ENCODE measurements at places on chromosomes 6 and 20. TPM values are rescaled to one million over a fixed set of nuclear protein-coding genes. Genes with fewer than 3 reads are reported as not detected.
A peak's percentile ranks its signal among the peaks of the same experiment; 100 is the strongest.

DNA sequence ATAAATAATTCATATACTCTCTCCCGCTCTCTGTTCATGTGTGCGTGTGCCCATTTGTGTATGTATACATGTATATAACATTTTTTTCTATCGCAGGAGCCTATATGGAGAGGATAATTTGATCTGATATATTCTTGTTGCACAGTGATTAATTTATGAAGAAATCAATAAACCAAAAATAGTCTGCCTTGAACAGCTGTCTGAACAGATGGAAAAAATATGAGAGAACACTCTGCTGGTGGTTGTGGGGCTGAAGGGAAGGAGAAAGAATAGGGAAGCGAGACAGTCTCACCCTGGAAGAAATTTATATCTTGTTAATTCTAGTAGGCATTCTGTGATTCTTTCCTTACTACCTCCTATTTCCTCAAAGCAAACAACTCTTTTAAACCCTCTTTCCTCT is 96.6 kb upstream of the B3GAT2 start:
- DNase-seq, result no peak

DNA sequence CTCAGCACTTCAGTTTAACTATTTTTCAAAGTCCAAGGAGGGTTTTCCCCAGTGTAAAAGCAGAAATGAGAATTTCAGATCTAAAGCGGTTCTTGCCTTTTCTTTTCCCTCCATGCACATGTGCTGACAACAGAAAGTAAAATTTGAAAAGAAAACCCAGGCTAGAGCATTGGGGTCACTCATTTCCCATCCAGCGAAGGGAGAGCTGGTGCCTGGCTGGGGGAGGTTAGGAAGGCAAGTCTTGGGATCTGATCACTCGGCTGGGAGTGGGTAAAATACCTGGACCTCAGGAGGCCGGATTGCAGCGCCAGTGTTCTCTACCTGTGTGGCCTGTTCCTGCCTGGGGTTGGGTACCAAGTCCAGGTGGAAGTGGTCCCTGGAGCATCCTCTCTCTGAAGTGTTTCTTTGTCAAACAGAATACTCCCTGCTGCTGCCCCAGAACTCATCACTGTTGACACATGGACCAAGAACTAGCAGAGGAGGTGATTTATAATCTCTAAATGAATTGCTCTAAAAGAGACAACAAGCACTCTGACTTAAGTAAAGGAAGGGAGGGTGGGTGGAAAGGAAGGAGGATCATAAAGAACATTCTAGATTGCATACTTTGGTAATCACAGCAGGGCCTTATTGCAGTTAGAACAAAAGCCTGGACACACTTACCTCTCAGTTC is 136.0 kb downstream of the MTHFD1L start:
- no peak for DNase-seq

The WFDC10B gene
- total RNA-seq, result not detected

- no peak for DNase-seq
Measured at GRCh38 chr6:70956191-70956450, 739 bp downstream of the B3GAT2 start.

The DPPA5 gene
- total RNA-seq, result not detected

DNA sequence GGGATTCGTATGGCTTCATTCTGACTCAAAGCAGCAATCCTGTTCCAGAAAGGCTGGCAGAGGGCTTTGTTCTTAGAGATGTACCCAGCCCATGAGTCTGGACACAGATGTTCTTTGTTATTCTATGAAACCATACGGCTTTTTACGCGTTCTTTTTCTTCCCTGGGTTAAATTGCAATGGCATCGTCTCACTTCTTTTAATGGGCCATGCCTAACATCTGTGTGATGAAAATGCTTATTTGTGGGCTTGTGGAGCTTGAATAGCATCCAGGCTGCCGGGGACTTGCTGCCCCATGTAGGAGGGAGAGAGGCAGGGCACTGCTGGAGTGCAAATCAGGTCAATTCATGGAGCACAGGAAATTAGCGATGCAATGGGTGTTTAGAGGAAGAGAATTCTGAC is 19.4 kb downstream of the FAM50B start:
- DNase-seq, result peak; percentile 40

The HDGFL1 gene
- total RNA-seq, result not detected

Data from skin of body (tissue), 3 donors.